ENCODE measurements at places on chromosomes 3 and 15.

DNA sequence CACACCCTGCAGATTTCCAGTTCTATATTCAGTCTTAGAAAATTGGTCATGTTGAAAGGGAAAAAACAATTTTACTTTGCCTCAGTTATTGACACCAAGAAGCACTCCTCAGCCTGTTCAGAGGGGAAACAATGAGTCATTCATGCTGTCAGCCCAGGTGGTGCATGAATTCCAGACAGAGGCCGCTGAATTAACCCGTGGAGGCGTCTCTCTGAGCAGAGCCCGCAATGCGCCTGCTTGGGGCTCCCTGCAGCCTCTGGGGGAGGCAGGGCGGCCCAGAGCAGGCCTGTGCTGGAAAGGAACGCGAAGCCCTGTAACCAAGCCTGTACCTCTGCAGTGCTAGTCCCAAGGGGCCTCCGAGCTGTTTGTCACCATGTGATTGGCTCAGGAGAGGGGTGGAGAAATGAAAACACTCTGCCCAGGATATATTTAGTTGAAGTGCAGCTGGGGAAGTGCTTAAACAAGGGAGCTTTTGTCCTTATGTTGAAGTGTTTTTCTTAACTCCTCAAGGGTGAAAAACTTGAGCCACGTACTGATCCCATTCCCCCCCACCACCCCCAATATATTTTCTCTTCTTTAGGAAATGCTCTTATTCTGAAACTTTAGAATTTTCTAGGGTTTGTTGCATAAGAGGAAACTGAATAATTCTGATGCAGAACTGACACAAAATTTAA lies 68.3 kb upstream of the CHD2 start:
- peak; percentile 91 for DNase-seq

- DNase-seq = no peak
Observed at GRCh38 chr3:170563712-170564423, 22.0 kb downstream of the SLC7A14 start.

DNA sequence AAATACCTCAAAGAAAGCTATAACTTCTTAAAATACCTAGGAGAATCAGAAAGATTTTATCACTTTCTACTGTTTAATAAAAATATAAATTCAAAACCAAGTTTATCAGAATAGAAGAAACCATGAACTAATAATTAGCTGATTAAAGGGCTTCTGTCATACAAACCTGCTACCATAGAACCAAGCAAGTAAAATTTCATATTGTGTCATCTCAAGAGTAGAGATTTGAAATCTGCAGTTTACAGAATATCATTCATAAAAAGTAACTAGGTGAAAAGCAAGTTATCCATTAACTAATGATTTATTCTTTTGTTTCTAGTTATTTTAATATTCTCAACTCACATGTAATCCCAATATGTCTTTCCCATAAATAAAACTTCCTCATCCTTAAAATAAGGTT lies 36.8 kb upstream of the XXYLT1 start:
- DNase-seq = no peak

- no peak for DNase-seq
Observed at GRCh38 chr3:129978123-129978522, 3.6 kb downstream of the TRH start.

GRCh38 chr15:49323207-49323606 lies 99.8 kb upstream of the FGF7 start:
- no peak for DNase-seq

DNA sequence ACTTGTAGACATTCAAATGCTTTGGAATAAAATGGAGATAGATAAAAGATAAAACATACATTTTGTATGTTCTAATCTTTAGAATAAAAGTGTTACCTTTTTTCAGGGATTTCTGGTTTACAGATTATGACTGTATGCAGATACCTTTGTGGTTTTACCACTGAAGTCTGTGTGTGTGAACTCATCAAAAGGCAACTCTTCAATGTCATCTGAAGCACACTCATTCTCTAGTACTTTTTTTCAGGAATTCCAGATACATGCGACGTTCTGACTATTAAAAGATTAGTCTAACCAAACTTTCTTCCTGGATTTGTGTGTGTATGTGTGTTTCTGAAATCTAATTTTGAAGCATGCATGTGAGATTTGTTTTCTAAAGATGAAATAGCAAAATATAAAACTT lies 188.6 kb downstream of the NLGN1 start:
- no peak for DNase-seq

DNA sequence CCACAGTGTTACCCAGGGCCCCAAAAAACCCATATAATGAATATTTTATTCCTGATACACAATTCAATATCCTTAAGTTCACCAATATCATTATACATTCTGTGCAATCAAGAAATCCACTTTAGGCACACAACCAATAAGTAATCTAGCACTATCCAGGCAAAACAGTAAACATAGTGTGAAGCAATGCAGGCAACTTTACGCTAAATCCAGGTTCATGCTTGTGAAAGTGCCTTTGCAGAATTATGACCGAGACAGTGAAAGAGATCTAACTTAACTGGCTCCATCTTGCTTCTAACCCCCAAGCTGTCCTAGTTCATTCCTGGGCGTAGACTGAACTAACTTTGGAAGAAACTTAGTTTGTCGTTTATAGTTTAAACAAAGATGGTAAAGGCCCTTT lies 34.2 kb upstream of the INO80 start:
- no peak for DNase-seq

- no peak for DNase-seq
Observed at GRCh38 chr15:63606308-63606707, 9.1 kb downstream of the FBXL22 start.

- no peak for DNase-seq
Observed at GRCh38 chr3:50459785-50460184, 43.6 kb downstream of the CACNA2D2 start.

- peak; percentile 39 for DNase-seq
Observed at GRCh38 chr3:113736548-113737089, 9.4 kb downstream of the NAA50 start.

DNA sequence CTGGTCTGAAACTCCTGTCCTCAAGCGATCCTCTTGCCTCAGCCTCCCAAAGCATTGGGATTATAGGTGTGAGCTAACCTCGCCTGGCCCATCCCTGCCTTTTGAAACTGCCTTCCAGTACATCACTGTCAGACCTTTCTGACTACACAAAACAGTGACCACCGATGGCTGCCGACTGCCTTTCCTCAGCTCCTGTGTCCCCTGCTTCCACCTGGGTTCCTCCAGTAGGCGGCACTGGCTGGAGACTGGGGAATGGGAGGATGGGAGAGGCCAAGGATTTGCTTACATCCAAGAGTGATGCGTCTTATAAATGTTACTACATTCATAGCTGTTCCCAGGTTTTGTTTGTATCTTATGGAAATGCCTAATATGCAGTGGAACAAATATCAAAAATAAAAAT lies 242.8 kb downstream of the BBX start:
- DNase-seq = no peak

DNA sequence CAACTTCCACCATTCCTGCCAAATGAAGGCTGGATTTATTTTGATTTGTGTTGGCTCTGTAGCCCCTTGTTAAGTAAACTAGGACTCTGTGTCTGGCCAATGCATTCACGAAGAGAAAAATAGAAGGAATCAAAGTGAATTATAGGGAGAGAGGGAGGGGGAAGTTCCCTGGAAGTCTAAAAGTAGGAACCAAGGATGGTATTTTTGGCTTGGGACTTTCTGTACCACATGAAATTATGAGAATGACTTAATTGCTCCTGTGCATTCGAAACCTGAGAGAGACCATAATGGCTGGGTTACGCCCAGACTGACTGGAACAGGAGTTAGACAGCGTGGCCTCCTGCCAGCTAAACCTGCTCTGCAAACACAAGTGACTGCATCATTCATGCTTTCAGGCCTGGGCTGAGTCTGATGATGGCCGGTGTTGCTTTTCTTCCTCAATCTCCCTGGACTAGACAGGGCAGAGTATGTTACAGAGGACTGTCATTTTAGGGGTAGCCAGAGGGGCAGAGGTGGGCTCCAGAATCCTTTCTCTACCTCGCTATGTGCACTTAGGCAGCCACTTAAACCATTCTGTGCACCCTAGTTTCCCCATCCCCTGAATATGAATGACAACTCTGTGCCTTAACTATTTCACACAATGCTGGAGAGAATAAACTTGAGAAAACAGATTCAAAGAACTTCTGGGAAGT lies 58.9 kb downstream of the MYO1E start:
- DNase-seq = no peak

DNA sequence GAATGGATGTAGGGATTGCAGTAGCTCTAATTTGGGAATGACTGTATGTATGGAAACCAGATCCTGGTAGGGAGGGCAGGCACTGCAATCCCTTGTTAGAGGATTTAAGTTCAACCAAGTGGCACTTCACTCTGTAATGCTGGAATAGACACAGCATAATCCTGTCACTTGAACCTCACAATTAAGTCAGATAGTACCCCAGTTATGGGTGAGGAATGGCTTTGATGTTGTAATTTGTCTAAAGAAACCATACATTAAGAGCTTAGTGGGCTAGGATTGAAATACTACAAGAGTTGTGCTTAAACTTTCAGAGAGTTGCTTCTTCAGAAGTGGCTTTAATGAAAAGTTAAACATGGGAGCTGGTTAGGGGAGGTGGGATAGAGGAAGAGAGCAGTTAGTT lies 9.3 kb downstream of the RAB7A start:
- DNase-seq = no peak

DNA sequence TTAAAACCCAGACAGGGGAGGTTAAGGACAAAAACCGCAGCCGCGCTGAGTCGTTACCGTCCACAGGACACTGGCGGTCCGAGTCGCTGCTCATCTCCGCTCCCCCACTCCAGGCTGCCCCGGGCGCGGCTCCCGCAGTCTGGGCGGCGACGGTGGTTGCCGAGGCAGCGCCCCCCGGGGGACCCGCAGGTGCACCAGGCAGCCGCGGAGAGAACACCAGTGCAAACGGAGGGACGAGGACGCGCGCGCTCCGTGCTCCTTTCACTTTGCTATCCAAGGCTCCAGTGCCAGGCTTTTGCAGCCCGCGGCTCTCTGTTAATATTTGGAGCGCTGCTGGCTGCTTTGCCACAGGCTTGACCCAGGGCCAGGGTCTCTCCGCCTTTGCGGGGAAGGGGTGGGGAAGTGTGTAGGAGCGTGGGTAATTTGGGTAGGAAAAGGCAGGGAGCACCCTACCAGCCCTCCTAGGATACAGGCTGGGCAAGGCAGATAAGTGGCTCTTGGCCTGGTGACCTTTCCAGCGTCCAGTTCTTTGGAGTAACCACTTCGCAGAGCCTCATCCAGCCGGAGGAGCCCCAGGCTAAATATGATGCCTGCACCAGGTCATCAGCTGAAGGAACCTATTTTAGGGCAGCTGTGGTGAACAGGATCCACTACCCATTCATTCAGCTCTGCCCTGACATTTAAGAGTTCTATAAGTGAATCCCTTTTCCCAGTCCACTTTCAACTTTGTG lies at the start of gene GADL1:
Gene GADL1 (minus strand): TSS at position 141 of the 731 bp plus-strand sequence. CDS start 47 bp downstream, at position 94.
- DNase-seq = peak; percentile 2

DNA sequence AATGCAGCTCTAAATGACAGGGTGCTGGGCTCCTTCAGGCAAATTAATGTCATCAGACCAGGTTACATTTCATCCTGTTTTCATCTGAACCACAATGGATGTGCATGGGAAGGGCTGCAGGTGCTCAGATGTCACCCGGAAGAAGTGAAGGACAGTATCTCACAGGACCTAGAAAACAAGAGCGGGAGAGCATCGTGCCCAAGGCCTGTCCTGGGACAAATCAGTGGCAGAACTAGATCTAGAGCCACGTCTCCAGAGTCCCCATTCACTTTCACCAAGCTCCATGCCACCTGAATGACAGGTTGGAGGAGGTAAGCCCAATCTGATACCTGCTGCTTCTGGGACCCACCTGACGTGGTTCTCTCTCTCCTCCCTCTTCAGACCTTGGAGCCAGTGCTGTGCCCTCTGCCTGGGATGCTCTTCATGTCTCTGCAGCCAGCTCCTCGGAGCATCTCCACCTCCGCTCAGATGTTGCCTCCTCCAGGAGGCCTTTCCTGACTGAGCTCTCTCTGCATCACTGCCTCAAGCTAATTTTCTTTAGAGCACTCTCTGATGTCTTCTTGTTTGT lies 77.3 kb downstream of the CPN2 start:
- DNase-seq = no peak

DNA sequence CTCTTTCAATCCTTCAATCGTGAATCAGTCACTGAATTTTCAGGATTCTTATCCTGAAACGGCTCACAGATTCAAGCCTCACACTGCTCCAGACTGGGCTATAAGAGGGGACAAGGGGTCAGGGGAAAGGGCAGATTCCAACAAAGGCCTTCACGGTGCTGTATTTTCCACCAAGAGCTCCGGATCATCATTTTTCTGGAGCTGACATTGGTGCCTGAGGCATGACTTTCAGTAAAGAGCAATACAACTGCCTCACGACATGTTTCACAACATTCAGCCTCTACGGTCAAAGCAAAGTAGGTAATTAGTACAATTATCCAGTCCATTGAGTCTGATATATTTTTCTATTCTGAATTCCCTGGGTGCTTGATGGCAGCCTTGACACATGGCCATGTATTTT lies 185.0 kb upstream of the PRICKLE2 start:
- DNase-seq = no peak

DNA sequence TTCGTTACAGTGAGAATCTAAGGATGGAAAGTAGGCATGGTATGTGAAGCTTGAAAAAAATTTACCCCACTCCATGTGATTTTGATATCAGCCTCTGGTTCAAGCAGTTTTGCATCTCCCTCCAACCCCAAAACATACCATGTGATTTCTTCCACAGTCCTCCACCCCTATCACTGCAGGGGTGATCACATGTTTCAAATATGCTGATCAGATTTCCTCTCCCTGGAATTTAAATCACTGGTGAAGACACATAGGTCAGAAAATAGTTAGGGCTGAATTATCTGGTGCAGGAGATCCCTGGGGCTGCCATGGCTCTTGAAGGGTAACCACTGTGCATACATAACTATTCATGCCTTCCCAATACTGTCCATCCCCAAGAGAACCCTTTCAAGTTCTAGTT lies 119.7 kb upstream of the THRB start:
- no peak for DNase-seq

DNA sequence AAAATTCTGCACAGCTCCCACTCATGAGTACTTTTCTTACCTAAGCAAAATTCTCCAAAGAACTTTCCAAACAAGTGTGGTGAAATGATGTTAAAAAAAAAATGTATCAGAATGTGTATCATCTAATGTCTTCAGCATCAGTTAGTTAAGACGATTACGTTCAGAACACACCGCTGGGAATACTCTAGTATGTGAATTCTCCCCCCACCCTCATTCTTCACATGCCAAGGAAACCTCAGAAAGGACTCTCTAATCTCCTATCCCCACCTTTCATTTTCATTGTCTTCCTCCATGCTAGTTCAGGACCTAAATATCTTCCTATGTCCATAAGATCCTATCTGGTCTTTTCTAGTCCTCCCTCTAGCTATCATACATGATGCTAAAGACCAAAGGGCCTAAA lies 457.4 kb downstream of the SHQ1 start:
- no peak for DNase-seq

DNA sequence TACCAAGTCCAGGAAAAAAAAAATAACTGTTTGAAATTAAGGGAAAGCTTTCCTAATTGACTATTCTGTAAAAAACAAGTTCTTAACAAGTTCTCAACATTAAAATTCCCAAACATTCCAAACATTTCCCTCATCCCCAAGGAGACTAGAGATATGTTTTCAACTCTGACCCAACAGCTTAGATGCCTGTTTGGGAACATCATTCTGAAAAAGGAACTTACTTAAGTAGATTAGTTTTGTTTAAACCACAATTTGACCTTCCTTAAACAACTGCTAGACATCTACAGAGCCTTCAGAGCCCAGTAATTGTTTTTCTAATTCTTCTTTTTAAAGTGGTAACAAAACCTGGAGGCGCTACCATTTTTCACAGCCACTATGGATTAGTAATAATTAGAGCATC lies 12.8 kb downstream of the UBR1 start:
- DNase-seq = no peak

GRCh38 chr15:100696452-100696851 lies 94.1 kb downstream of the ASB7 start:
- DNase-seq = no peak

Measured in CD4-positive, alpha-beta T cell treated with Interleukin-17A for 4 hours (primary cell).